ENCODE measurements at places on chromosomes 3 and 15.

GRCh38 chr3:99637368-99638111 is 854 bp upstream of the COL8A1 start:
- peak; percentile 80 for DNase-seq

- DNase-seq = no peak
Observed at GRCh38 chr3:194931865-194932264, 246.2 kb downstream of the FAM43A start.

DNA sequence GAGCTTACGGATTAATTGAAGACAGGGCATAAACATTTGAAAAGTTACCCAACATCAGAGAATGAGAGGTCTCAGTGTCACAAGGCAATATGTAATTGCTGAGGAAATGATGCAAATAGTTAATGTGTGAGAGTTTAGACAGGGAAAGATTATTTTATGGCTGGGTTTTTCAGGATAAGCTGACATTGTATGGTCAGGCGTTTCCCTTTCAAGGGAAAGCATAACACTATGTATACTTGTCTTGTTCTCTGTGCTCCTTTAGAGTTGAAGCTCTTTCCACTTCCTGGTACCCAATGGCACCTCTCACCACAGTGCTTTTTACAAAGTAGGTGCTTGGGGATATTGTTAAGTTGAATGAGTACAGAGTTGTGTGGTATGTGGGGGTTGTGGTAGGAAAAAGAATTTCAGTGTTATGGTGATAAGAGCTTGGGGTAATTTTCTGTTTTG is 19.9 kb downstream of the IQGAP1 start:
- DNase-seq = no peak

DNA sequence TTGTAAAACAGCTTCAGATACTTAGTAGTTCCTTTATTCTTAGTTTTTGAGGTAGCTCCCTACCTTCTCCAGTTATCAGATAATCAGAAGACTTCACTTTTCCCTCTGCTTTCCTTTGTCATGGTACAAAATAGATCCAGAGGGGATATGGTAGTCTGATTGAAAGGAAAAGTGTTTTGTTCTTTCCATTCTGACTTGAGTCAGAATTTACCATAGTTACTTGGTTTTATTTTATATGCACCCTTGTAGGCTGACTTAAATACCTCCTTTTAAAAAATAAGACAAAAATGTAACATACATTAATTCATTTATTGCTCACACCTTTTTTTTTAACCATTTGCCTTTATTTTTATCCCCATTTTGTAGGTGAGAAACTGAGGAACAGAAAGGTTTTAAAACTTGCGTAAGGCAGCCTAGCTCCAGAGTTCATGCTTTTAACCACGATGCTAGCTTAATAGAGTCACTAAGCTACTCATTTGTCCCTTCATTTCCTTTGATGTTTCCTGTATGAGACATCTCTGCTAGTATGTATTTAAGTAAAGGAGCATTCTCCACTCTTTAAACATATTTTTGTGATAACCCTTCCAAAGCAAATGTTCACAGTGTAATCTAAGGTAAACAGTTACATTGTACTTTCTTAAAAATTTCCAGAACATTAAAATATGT is 187.5 kb downstream of the KLHL25 start:
- DNase-seq = peak; percentile 27

- DNase-seq = no peak
Observed at GRCh38 chr3:126433496-126434263, 39.0 kb downstream of the CFAP100 start.

DNA sequence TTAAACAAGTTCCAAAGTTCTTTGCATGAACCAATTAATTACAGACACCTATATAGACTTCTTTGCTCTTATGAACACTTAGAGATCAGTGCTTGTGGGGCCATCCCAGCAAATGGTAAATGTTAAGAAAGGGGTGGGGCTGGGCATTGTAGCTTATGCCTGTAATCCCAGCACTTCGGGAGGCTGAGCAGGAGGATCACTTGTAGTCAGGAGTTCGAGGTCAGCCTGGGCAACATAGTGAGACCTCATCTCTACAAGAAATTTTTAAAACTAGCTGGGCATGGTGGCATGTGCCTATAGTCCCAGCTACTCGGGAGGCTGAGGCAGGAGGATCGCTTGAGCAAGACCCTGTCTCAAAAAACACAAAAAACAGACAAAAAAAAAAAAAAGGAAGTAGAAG is 19.4 kb upstream of the STARD5 start:
- no peak for DNase-seq

DNA sequence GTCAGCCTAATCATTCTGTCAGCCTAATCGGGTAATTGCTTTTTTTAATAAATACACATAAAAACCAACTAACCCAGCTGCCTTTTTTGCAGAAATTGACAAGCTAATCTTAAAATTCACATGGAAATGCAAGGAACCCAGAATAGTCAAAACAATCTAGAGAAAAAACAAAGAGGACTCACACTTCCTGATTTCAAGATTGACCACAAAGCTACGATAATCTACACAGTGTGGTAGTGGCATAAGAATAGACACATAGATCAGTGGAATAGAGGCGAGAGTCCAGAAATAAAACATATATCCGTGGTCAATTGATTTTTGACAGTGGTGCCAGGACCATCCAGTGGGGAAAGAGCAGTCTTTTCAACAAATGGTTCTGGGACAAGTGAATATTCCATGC is 2.4 kb upstream of the C3orf20 start:
- DNase-seq = no peak

GRCh38 chr3:42513121-42513520 is 10.7 kb downstream of the VIPR1 start:
- no peak for DNase-seq

DNA sequence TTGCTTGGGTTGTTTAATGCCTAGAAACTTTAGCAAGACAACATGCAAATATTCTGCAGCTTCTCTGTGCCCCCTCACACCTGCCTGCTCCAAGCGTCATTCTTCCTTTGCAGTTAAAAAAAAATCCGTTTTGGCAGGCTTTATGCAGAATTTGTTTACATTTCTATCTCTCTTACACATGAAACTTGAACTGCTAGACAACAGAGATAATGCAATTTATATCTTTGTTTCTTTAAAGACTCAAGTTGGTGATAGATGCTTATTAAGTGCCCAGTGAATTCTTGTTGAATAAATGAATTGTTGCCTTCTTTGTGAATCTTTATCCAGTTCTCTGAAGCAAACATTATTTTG is 53.2 kb downstream of the CHST2 start:
- no peak for DNase-seq

DNA sequence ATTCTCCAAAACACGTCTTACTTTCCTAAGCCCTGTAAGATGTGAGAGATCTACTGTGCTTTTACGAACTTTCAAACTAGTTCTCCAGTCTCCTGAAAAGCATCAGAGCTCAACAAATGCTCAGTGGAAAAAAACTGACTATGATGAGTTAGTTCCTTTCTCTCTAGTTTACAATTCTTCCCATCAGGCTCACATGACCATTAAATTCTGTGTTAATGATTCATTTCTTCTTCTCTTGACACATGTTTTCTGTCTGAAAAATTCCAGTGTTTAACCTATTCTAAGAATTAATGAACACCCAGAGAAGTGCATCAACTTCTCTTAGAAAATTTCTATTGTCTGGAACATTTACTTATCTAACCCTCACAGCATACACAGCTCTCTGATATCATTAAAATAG is 844.3 kb downstream of the SI start:
- no peak for DNase-seq

DNA sequence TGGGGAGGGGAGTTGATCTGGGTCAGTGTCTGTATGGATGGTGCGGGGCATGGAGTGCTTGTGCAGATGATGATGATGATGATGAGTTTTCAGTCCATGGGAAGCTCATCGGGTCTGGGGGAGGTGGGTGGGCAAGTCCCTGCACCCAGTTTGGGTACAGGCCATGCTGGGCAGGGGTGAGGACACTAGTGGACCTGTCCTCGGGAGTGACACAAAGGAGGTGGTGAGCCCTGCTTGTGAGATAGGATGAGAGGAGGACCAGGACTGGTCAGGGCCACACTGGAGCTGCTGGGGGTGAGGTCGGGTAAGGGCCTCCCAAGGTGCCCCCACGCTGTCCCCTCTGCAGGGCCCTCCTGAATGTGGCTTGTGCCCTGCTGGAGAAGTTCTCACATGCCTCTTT is 177.9 kb downstream of the APBA2 start:
- no peak for DNase-seq

DNA sequence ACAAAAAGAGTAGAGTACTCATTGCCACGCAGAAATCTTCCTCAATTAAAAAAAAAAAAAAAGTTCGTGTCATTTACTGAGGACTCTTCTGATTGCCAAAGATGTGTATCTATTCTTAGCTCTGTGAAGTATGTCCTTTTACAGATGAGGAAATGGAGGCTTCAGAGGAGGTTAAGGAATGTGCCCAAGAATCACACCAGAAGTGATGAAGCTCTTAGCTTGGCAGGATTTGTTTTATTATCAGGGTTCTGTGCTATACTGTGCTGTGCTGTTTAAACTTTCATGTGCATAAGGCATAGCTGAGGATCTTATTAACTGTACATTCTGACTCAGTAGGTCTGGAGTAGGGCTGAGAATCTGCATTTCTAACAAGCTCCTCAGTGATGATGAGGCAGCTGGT is 665.2 kb upstream of the ADAMTS9 start:
- DNase-seq = no peak

DNA sequence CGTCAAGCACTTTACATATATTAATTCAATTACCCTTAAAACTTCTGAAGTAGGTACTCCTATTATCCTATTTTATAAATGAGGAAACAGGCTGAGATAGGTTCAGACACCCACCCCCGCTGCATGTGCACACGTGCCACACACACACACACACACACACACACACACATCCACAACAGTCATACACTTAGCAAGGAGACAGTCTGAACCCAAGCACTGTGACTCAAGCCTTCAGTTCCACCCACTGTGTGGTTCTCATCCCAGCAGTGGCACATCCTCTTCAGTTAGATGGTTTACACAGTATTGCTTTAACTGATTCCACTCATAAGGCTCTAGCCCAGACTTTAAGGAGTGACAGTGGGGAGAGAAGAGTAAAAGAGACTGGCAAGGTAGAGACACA is 91.1 kb upstream of the FGF7 start:
- no peak for DNase-seq

DNA sequence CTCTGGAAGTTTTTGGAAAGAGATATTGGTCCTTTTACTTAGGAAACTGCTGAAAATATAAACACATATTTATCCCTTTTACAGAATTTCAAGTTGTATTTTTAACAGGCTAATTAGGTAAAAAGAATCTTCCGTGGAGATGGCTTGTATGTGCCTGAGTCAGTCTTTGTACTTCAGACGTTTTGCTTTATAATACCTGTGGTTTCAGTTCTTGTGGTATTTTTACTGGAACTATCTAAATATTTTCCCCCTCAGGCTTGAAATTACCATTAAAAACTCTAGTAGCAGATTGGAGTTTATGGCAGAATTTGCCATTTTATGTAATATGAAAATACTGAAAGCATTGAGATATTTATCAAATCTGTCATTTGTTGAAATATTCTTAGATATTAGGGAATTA is 151.6 kb upstream of the CGNL1 start:
- DNase-seq = peak; percentile 41

DNA sequence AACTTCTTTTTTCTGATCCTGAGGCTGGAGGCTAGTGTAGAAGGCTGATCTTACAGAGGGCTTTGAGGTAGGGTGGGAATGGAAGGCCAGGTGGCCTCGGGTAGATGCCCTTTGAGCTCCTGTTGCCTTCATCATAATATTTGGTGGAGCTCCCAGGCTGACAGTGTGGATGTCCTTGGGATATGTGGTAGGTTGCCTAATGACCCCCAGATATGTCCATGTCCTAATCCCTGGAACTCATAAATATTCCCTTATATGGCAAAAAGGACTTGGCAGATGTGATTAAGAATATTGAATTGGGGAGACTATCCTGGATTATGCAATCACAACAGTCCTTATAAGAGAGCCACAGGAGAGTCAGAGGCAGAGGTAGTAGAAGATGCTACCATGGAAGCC is 5.5 kb downstream of the ADAMTSL3 start:
- no peak for DNase-seq

DNA sequence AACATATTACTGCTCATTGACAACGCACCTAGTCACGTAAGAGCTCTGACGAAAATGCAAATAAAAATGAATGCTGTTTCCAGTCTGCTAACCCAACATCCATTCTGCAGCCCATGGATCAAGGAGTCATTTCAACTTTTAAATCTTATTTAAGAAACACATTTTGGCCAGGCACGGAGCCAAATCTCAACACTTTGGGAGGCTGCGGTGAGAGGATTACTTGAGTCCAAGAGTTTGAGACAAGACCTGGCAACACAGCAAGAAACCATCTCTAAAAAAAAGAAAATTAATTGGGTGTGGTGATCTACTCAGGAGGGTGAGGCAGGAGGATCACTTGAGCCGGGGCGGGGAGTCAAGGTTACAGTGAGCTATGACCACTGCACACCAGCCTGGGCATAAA is 22.4 kb upstream of the TM4SF19 start:
- no peak for DNase-seq

GRCh38 chr3:80424951-80425350 is 657.2 kb upstream of the ROBO1 start:
- DNase-seq = no peak

DNA sequence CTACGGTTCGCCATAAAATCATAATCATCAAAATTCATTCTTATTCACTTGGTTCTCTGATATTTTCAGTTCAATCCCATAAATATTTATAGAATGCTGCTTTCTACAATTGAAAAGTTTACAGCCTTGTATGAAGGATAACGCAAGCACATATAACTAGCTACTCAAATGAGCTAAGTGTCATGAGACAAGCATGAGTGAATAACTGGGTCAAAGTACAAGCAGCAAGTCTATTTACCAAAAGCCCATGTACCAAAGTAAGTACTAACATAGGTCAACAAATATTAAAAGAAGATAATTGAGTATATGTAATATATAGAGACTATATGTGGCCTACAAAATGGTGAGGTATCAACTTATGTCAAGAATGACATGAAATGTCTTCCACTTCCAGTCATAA is 596.6 kb downstream of the GBE1 start:
- DNase-seq = no peak

DNA sequence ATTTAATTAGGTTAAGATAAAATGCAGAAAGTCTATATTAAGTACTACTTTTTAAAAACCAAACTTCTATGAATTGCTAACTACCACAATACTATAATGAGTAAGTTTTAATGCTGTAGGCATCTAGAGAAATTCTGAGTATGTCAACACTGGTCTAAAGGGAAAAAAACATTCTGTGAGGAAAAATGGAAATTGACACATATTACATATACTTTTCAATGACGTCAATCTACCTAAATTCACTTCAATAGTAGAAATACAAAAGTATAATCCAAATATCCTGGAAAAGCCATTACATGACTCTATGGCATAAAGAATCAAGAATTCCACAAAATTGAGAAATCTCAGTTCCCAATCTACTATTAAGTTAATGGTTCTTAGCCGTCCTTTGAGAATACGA is 2.2 kb downstream of the SECISBP2L start:
- DNase-seq = no peak

DNA sequence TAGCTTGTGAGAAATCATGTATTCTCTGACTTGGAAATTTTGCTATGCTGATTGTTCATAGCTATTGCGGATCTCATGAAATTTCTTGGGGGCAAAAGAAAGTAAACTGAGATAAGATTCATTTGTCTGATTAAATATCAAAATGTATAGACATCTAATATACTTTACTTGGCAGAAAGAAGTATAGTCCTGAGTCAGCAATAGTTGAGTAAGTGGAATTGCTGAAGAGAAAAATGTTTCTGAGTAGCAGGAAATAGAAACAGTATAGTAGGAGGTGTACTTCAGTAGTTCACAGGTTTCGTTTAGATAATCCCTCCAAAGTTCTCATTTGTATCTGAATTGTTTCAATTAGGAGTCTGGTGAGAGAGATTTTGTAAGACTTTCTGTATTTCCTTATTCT is 705.9 kb downstream of the MCTP2 start:
- DNase-seq = no peak

Data from RCC 7860 (cell line).